ENCODE measurements at places on chromosomes 16 and 17.
A peak's percentile ranks its signal among the peaks of the same experiment; 100 is the strongest.

DNA sequence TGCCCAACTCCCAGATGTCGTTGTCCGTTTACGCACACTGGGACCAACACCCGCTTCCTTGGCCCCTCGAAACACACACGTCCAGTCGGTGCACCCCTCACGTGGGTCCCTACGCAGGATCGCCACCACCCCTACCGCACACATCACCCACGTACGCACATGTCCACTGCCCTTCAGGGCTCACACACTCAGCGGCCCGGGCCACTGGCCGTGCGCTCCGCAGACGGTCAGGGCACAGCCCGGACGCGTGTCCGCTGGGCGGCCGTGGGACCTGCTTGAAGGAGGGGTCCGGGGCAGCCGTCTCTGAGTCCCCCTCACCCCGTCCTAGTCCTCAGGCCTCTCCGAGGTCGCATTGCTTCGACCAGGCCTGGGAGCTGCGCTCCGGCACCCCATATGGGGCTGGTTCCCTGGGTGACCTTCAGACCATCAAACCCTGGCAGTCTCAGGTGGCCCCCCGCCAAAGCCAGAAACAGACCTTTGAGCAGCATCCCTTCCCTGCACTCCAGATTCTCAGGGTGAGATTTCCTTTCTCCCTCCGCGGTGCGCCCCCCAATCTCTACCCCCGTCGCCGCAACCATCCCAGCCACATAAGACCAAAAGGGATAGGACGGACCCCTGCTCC lies 914 bp upstream of the GPRC5B start:
- no peak for DNase-seq

DNA sequence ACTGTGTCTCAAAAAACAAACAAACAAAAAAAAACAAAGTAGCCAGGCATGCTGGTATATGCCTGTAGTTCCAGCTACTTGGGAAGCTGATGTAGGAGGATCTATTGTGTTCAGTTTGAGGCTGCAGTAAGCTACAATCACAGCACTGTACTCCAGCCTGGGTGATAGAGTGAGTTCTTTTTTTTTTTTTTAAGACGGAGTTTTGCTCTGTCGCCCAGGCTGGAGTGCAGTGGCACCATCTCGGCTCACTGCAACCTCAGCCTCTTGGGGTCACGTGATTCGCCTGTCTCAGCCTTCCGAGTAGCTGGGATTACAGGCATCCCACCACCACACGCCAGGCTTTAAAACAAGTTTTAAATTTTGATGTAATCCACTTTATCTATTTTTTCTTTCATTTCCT lies 80.2 kb upstream of the STAC2 start:
- DNase-seq: no peak

- DNase-seq: no peak
Measured at GRCh38 chr16:84348386-84348888, 19.9 kb upstream of the ATP2C2 start.

- DNase-seq: no peak
Measured at GRCh38 chr16:47229053-47230050, 85.6 kb upstream of the NETO2 start.

- DNase-seq: no peak
Measured at GRCh38 chr16:13856811-13857511, 63.0 kb upstream of the ERCC4 start.

- peak; percentile 54 for DNase-seq
Measured at GRCh38 chr17:80082403-80083135, 18.8 kb upstream of the GAA start.

DNA sequence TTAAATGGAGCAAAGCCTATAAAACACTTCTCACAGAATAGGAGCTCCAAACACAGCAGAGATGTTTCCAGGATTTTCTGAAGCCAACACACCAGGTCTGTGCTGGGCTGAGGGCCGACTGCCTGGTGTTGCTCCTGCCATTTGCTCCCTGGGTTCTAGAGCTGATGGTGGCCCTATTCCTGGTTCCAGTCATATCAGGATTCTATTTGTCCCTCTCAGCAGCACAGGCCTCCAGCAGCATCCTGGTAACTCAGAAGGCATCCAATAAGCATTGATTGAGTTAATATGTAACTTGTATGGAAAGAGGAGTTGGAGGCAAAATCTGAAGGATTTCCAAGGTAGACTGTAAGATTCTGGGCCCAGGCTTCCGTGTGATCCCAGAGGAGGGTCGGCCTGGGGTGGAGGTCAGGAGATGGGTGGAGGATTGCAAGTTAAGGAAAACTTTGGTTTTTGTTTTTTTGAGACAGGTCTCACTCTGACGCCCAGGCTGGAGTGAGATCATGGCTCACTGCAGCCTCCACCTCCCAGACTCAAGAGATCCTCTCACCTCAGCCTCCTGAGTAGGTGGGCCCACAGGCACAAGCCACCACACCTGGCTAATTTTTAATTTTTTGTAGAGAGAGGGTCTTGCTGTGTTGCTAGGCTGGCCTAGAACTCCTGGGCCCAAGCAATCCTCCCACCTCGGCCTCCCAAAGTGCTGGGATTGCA lies 5.7 kb downstream of the NUPR1 start:
- no peak for DNase-seq

GRCh38 chr17:73912373-73912746 lies 268.1 kb upstream of the SDK2 start:
- no peak for DNase-seq

DNA sequence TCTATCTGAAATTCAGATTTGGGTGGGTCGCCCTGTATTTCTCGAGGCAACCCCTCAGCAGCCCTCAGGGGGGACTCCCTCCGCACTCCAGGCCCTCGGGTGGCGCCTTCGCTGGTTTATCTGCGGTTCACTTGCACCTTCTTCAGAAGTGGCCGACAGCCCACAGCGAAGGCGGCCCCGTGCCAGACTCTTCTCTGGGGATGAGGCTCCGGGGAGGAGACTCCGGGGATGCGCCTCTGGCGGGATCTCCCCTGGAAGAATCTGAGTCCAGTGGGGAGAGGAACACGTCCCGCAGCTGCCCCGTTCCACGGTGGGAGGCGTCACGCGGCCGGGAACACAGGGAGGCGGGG lies 63.9 kb upstream of the DNAJA2 start:
- DNase-seq: peak; percentile 13

DNA sequence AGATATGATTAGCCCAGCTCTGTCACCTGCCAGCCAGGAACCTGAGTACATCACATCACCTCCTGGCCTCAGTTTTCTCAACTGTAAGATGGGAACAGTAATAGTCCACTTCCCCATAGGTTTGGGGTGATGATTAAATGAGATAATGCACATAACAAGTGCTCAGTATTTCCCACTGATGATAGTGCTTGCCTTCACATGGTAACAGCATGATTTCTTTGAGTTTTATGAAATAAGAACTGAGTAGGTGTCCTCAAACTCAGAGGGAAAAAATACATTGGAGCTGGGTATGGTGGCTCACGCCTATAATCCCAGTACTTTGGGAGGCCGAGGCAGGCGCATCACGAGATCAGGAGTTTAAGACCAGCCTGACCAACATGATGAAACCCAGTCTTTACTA lies 30.1 kb upstream of the SNN start:
- no peak for DNase-seq

- no peak for DNase-seq
Measured at GRCh38 chr17:72136692-72137091, 15.9 kb downstream of the SOX9 start.

DNA sequence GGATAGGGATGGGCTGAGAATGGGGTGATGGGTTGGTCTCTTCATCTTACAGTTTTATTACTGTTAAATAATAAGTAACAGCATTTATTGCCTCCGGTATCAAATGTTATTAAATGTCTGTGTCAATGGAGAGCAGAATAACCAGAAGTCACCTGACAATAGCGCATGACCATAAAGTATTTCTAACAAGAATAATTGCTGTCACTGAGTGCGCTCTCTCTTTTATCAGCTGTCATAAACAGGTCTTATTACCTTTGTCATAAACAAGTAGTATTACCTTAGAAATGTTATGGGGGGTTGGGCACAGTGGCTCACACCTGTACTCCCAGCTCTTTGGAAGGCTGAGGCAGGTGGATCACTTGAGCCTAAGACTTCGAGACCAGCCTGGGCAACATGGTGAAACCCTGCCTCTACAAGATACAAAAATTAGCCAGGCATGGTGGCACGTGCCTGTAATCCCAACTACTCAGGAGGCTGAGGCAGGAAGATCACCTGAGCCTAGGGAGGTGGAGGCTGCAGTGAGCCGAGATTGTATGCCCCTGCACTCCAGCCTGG lies 120.6 kb downstream of the MAP2K6 start:
- DNase-seq: no peak

GRCh38 chr16:76756951-76757350 lies 434.0 kb upstream of the MON1B start:
- no peak for DNase-seq

- no peak for DNase-seq
Measured at GRCh38 chr17:28940142-28940541, 11.2 kb downstream of the PHF12 start.

DNA sequence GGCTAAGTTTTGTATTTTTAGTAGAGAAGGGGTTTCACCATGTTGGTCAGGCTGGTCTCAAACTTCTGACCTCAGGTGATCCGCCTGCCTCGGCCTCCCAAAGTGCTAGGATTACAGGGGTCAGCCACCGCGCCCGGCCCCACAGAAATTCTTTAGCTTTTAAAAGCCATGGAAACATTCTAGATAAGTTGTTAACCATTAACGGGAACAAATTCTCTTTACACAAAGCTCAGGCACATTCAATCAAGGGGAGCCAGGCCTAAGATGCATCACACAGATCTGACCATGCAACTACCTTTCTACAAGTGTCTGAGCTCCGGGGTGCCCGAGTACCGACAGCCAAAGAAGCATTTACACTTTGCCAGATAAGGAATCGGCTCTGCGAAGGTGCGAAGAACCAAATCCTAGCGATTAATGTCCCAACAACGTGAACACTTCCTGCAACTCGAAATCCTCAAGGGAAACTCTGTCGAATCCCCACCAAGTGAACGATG lies 1.0 kb downstream of the EMC8 start:
- no peak for DNase-seq

GRCh38 chr17:75814900-75815373 lies 29.3 kb downstream of the UNC13D start:
- DNase-seq: no peak

DNA sequence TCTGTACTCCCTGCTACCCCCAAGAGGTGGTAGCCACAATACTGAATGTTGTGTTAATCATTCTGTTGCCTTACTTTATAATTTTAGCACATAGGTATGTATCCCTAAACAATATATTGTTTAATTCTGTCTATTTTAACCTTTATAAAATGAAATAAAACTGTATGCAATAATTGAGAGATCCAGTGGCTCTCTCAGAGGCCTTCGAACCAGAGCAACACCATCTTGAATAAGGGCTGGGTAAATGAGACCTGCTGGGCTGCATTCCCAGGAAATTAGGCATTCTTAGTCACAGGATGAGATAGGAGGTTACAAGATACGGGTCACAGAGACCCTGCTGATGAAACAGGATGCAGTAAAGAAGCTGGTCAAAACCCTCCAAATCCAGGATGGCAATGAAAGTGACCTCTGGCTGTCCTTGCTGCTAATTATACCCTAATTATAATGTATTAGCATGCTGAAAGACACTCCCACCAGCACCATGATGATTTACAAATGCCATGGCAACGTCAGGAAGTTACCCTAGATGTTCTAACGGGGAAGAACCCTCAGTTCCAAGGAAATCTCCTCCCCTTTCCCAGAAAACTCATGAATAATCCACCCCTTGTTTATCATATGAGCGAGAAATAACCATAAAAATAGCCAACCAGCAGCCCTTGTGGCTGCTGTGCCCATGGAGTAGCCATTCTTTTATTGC lies 2.0 kb upstream of the CANT1 start:
- DNase-seq: no peak

DNA sequence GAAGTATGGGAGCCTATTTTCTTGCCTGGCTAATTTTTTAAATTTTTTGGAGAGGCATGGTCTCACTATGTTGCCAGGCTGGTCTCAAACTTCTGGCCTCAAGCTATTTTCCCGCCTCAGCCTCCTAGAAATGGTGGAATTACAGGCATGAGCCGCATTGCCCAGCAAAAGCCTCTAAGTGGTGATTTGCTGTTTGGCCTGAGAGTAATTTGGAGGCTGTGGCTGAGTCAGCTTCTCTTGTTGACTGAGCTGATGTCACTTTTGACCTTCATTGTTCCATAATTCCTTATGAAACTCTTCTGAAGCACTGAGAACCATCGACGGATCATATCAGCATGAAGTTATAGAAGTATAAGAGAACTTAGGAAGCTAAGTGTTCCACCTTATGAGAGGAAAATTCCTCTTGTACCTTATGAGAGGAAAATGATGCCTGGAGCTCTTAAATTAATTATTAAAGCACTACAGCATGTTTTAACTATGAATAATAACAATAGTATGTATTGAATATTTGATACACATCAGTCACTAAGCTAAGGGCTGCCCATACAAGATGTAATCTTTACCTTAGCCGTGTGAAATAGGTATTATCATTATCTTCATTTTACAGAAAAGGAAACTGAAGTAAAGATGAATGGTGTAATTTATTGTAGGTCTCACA lies 220.8 kb upstream of the MON1B start:
- no peak for DNase-seq

- no peak for DNase-seq
Measured at GRCh38 chr16:55471448-55472097, 7.4 kb upstream of the MMP2 start.

GRCh38 chr17:38621538-38621937 lies 15.8 kb upstream of the SRCIN1 start:
- no peak for DNase-seq

GRCh38 chr17:73613271-73614233 lies 30.7 kb downstream of the SDK2 start:
- no peak for DNase-seq

GRCh38 chr16:28873543-28874201 lies 4.6 kb upstream of the ATP2A1 start:
- peak; percentile 66 for DNase-seq

GRCh38 chr17:65018610-65019316 lies 37.8 kb downstream of the GNA13 start:
- DNase-seq: no peak

DNA sequence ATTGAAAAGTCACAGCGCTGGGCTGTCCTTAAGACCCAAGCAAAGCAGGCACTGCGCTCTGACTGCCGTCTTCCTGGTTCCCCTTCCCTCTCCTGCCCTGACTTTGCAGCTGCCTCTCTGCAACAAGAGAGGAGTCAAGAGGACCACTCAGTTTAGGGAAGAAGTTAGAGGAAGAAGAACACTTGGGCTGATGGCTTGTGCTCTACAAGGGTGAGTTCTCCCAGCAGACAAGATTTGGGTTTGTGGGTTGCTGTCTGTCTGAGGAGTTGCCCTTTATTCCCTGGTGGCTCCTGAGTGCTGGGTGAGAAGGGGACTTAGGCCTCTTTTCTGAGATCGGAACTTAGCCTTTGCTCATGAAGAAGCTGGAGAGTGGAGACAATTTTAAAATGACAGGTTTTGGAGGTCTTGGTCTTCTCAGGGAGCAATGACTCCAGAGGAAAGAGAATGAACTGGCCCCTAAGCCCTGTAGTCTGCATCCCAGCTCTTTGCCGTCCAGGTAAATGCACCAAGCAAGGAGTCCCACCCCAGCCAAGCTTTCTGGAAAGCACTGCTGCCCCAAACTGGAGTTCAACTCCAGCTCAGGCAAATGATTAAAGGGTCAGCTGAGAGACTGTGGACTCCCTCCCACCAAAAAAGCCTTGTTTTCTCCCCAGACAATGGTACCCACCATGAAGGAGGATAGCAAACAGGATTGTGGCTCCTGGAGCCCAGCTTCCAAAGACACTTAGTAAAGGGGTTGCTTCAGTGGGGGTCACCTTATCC lies 2.7 kb upstream of the HOXB9 start:
- no peak for DNase-seq

Measured in activated CD4-positive, alpha-beta T cell treated with anti-CD3 and anti-CD28 coated beads, Interleukin-2, amount 50 U/mL, for 1 hour (primary cell).